ENCODE measurements at places on chromosomes 12 and 14.

DNA sequence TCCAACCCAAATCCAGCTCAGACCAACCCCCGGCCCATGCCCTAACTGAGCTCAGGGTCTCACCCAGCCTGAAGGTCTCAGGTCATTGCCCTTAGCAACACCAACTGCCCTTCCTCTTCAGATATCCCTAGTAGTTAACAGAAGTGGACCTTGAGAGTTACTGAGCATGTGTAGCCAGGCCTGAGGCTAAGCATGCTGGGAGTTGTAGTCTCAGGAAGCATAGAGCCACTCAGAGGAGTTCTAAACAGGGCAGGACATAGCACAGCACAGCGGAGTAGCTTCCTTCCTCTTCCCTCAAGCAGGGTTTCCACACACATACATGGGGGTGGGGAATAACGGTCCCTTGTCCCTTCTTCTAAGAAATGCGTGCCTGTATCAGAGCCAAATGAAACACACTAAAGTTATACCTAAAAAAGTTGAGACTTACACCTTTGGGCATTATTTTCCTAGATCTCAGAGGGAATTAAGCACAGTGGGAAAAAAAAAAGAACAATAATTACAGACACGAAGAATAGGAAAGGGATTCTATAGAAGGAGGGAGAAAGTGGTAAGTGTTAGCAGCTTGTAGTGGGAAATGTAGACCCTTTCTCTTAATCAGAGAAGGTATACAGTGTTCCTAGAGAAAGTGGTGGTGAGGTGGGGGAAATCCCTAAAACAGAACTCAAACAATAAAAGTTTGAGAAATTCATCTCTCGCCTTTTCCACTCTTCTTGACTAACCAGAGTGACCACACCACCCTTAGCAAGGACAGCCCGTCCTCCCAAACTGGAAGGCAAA is 4.4 kb downstream of the KMT2D start:
- peak; percentile 37 for DNase-seq

- DNase-seq: no peak
Measured at GRCh38 chr14:66233591-66233990, 252.6 kb upstream of the CCDC196 start.

DNA sequence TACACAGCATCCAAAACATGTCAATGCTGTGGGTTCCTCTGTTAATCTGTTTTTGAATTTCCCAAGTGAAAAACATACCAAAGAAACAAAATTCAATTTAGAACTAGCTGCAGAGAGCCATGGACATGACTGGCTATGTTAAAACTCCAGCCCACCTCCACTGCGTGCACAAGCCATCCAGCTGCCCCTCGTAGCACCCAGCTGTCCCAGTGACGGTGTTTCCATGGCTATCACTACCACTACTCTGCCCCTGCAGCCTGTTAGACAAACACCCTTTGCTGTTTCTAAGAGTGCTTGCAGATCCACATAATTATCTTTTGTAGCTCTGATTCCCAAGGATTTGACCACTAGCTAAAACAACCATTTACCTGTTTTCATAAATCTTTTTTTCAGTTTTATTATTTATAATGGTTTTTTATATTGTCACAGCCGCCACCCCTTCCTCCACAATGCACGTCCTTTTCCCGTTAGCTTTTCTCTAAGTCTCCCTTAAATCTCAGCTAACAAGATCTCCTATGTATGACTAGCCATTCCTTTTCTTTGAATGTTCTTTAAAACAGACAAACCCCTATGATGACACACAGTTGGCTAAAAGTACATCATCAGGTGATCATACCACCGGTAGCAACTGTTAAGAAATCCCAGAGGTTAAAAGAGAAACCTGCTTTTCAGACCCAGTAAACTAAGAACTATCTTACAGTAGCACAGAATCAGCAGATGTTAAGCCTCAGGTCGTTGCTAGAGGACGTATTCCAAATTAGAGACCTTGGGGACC is 37.8 kb upstream of the NAA30 start:
- DNase-seq: no peak

DNA sequence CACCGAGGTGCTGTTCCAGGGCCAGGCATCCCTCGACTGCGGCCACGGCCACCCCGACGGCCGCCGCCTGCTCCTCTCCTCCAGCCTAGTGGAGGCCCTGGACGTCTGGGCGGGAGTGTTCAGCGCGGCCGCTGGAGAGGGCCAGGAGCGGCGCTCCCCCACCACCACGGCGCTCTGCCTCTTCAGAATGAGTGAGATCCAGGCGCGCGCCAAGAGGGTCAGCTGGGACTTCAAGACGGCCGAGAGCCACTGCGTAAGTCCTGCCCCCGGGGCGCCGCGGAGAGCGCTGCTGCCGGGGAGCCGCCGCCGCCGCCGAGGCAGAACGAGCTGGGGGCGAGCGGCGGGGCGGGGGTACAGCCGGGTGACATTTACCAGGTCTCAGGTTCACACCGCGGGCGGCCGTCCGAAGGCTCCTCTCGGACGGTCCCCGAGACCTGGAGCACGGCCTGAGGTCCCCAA is 1.4 kb downstream of the PLXNC1 start:
- DNase-seq: no peak

GRCh38 chr14:99201351-99202073 is 70.5 kb downstream of the BCL11B start:
- peak; percentile 26 for DNase-seq

DNA sequence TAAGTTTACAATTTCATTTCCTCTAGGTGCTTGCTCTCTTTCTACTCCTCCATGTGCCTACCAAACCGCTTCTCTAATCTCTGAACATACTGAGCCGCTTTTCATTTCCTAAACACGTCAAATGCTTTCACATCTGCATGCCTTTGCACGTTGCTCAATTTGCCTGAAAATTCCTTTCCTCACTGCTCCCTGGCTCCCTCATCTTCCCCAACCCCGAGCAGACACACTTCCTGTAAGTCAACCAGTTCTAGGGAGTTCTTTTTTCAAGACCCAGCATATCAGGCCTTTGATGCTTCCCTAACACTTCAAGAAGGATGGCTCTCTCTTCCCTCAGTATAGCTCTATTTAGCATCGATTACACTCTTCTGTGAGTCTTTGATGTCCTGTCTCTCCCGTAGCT is 50.3 kb downstream of the LMO3 start:
- DNase-seq: no peak

DNA sequence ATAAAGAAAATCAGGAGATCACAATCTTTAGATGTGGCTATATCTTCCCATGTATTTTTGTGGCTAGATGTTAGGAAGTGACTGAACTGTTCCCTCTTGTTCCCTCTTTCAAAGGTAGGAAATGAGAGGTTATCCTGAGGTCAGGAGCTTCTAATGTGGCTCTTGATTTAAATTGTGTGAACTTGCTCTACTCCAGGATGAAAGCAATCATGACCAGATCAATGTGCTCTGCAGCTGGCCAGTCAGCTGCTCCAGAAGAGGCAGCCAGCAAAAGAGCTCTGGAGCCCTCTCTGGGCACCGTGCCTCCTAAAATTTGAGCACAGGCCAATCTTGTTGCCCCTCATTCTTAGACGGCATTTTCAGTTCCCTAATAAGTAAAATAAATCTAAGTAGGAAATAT is 32.0 kb downstream of the CDK17 start:
- no peak for DNase-seq

- no peak for DNase-seq
Measured at GRCh38 chr14:24068711-24069410, 2.5 kb upstream of the CPNE6 start.

- DNase-seq: no peak
Measured at GRCh38 chr12:65911321-65911720, 87.0 kb downstream of the HMGA2 start.

DNA sequence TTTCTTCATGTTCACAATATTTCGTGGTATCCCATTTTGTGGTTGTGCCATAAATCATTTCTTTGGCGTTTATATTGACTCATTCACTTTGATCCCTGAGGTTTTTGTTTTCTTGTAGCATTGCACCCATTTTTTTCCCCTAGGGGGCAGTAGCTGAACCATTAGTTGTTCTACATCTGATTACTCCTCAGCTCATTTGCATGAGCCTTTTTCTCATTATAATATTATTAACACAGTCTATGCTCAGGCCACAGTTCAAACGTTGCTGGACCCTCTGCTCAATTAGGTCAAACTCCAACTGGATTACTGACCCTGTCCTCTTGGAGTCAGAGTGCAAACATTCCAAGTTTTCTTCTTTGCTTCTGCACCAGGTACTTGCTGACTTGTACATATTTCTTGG is 475.4 kb upstream of the SEL1L start:
- DNase-seq: no peak

DNA sequence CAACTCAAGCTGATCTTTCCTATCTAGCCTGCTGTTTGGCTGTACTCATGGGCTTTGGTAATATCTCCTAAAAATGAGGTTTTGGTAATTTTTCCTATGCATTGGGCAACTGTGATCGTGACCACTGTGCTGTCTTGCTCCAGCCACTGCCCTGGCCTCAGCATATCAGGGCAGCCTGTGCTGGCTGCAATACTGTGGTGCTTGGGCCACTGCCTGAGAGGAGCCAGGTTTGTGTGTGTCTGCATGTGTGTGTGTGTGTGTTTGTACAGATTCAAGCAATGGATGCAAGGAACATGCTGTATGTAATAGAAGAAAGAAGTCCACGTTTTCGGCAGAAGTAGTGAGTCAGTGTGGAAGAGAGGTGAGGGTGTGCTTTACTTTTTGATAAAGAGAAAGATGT is 13.0 kb downstream of the ERG28 start:
- no peak for DNase-seq

DNA sequence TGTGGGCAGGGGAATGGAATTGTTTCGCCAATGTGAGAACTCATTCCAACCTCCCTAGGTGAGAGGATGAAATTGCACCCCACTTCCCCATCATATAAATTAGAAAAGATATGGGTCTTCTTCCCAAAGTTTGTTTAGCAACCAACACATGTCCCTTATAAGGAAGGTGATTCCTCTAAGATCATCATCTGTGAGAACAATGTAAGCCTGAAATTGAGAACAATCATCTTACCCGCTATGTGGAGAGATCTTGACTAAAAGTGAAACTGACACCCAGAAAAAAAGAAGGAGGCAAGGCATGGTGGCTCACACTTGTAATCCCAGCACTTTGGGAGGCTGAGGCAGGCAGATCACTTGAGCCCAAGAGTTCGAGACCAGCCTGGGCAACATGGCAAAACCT is 173.2 kb upstream of the HMGA2 start:
- DNase-seq: no peak
